ENCODE measurements at places on chromosomes 1 and 21.

DNA sequence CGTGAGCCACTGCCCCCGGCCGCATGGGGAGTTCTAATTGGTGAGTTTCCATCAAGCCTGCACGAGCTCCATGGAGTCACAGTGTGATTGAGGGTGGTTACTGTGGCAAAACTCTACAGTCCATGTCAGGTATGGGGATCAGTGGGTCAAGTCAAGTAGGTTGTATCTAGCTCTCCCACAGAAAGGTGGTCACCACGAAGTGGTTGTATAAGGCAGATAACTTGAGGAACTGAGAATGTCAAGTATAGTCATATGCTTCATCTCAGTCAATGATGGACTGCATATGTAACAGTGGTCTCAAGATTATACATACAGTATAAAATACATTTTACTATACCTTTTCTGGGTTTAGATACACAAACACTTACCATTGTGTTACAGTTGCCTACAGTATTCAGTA is 348.6 kb upstream of the ZP4 start:
- no peak for DNase-seq

DNA sequence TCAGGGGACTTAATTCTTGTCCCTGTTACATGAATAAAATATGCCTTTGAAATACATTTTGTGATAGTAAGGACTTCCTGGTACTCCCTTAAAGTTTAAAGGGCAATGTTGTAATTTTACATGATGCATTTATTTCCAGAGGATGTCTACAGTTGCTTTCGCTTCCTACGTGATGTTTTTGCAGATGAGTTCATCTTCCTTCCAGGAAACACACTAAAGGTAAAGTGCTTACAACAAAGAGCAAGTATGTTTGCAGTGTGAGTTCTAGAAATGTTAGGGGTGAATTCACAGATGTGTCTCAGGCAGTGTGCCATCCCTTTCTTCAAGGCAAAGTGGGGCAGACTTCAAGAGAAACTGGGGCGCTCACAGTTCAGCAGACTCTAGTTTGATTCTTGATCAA is 31.2 kb downstream of the GNPAT start:
- no peak for DNase-seq

DNA sequence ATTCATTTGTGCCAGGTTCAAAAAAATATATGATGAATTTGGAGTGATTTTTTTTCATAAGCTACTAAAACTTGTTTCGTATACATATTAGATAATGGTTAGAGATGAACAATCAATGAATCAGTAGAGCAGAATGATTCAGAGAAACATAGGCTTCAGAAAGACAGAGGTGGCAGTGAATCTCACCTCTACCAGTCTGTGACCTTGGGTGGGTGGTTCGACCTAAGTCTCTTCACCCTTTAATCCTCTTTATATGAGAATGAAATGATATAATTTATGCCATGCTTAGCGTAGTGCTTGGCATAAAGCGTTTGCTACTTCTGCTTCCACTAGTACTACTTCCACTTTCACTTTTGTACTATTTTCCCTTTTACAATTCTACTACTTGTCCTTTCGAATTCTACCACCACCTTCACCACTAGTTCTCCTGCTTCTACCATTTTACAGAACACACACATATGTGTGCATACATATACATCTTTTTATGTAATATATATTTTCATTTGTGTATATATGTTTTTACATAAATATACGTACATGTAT is 45.1 kb downstream of the FYB2 start:
- no peak for DNase-seq

DNA sequence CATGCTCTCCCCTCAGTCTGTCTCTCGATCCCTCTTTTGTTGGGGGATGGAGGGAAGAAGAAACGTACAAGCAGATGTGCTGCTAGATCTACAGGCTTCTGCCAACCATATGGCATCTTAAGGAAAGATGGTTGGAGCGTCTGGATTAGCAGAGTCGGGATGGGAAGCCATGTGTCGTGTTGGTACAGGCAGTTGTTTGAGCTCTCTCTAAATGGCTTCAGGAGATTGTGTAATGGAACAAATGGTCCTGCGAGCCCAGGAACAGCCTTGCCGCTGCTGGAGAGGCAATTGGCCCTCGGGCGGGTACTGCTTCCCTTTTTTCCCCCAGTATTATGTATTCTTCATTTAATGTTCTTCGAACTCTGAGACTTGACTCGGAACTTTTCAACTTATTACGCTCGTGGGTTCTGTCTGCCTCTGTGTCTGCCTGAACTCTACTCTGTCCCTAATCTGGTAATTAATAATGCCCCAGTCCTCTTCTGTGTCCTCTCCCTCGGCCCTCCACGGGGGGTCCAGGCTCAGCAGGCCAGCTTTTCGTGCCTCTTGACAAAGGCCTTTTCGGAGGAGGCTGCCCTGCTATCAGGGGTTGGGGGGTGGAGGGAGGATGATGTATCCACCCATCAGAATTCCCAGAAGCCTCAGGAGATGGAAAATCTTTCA is 215.3 kb downstream of the SDCCAG8 start:
- no peak for DNase-seq

GRCh38 chr1:206687251-206687914 is 2.7 kb downstream of the MAPKAPK2 start:
- no peak for DNase-seq
